NCI-H345 (cell line): ENCODE measurements at places on chromosomes 5 and 9.

- no peak for DNase-seq
Observed at GRCh38 chr9:89649039-89649691, 44.4 kb downstream of the GADD45G start.

DNA sequence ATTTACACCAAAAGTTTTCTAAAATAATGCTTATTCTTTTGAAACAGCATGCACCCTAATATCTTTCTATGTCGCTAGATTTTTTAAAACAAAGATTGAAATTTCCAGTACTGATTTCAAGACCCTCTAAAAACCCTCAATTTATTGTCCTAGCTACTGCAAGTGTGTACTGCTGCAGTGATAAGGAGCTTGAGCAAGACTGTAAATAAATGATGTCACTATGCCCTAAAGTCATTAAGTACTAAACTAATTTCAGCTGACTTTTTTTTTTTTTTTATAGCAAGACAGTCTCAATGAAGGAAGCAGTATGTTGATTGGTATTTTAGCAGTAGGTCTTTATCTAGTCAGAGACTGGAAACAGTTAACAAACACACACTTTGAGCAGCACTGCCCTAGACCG, 12.2 kb upstream of the MIER3 start:
- no peak for DNase-seq

DNA sequence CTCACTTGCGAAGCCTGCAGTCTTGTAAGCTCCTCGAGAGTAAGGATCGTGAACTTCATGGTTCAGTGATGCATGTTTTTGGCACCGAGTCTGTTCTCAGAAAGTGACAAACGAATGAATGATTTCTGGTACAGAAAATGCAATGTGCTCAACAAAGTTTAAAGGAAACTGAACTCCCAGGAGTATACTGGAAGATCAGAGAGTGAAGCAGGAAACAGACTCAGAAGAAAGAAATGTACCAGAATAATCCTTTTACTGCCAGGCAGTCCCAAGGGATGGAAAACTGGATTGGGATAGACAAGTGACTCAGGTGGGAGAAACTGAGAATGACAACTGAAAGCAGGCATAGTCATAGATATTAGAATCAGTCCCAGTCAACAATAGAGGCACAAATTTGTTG, 420.6 kb downstream of the CTNND2 start:
- DNase-seq: no peak

GRCh38 chr9:104280178-104280560, 186.1 kb downstream of the SMC2 start:
- no peak for DNase-seq

GRCh38 chr5:127649018-127649439, at the start of gene CTXN3:
Gene CTXN3 (plus strand): TSS chr5:127649082. CDS start chr5:127657522, 8,440 bp downstream.
- peak; percentile 80 for DNase-seq

DNA sequence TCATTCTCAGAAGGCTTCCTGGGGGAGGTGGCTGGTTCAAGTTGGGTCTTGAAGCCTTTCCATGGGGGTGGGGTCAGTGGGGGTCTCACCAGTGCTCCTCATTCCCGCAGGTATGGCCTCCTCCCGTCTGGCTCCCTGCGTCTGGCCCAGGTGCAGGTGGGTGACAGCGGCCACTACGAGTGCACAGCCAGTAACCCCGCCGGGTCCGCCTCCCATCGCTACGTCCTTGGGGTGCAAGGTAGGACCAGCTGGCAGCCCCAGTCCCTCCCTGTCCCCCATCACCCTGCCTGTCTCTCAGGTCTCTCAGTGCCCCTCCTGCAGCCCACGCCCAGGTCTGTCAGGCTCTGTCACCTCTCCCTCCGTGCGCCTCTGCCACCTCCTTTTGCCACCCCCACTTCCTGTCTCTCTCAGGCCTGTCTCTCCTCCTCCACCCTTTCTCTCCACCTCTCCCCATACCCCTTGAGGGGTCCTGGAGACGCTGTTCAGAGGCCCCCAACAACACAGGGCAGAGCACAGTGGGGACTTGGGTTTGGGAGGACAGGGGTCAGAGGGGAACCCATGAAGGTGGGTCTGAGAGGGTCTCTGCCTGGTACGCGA, 72.3 kb downstream of the HMCN2 start:
- DNase-seq: no peak

GRCh38 chr5:113181853-113182490, 205.4 kb downstream of the DCP2 start:
- DNase-seq: no peak

- no peak for DNase-seq
Observed at GRCh38 chr5:120528609-120529008, 64.5 kb downstream of the PRR16 start.

DNA sequence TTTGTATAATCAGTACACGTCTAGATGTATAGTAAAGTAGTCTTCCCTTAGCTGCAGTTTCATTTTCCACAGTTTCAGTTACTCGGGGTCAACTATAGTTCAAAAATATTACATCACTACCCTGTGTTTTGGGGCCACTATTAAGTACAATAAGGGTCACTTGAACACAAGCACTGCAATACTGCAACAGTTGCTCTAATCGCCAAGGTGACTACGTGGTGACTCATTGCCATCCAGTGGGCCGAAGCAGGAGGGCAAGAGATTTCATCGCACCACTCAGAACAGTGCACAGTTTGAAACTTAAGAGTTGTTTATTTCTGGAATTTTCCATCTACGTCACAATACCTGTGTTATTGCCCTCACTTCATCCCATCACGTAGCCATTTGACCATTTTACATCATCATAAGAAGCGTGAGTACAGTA, at the start of gene ARL14EPL:
TSS of gene ARL14EPL (plus strand) at position 379 of the 424 bp plus-strand sequence. CDS start 18,994 bp downstream, outside the sequence.
- DNase-seq: no peak

DNA sequence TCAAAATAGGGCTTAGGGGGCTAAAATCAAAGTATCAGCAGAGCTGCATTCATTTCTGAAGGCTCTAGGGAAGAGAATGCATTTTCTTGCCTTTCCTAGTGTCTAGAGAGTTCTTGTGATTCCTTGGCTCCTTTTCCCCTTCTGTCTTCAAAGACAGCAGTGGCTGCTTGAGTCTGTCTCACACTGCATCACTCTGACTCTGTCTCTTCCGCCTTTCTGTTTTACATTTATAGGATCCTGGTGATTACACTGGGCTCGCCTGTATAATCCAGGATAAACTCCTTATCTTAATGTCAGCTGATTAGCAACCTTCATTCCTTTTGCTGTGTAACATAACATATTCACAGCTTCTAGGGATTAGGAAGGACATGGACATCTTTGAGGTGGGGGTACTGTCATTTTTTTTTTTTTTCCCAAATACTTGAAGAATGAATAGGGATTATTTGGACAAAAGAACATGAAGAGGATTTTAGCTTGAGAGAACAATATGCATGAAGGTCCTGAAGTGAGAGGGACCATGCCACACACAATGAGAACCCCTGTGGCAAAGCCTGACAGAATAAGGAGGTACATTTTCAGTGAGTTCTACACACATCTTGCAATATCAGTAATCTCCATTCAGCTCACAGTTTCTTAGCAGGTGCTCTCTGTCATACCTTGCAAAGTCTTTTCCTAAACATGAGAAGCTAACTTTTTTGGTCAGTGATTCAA, 267.6 kb downstream of the FAM170A start:
- DNase-seq: no peak

DNA sequence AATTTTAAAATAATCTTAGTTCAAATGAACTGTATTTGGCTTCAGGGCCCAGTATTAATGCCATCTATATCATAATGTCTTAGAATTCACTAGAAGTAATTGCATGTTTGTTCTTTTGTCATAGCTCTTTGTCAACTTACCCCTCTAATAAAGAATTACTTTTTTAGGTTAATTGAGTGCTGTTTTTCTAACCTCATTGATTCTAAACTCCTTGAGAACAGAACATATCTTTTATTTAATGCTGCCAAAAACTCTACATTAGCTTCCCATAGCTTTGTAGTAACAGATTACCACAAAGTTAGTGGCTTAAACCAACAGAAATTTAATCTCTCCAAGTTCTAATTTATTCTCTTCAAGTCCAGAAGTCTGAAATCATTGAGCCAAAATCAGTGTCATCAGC, 242.4 kb downstream of the LURAP1L start:
- DNase-seq: no peak

DNA sequence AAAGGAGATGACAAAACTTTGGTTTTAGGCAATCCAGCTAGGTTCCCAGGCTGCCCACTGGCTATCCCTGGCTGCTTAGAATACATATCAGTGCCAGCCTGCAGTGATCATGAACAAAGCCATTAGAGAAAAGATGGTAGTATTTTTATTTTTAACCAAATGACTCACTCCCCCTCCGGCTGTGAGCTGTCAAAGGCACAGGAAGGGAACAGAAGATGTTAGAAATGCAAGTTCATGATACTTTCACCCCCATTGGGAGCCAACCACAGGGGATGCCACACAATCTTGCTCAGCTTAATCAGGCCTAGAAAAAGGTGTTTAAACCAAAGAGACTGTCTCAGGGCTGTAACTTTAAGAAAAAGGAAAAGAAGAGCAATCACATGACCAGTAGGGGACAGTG, 70.3 kb upstream of the ASTN2 start:
- no peak for DNase-seq

- no peak for DNase-seq
Observed at GRCh38 chr9:133437753-133438531, 15.8 kb downstream of the ADAMTS13 start.
